ENCODE measurements at places on chromosomes 7 and 10. TPM values are rescaled to one million over a fixed set of nuclear protein-coding genes. Genes with fewer than 3 reads are reported as not detected.

DNA sequence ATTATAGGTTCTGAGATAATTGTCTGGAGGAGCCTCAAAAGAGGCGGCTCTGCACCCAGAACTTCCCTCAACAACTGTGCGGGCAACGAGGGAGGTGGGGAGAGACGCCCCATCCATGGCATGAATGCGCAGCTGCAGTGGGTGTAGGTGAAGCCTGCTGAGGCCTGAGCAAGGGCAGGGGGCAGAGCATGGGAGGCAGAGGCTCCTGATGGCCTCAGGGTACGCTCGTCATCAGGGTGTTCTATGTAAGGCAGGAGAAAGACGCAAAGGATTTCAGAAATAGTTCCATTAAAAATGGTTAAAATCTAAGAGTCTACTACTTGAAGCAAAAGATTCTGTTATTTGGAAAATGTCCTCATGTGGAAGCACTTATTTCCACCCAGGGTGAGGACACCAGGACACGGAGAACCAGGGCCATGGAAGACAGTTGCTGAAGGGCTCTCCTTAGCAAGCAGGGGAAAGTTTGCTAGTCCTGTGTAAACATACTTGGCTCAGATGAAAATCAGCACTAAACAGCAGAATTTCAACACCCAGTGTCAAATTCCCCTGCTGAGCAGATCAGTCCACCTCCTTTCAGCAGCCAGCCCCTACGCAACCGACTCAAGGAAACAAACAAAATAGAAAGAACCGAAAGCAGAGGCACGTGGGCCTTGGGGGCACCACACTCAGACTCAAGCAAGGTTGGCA, 18.9 kb downstream of the INSIG1 start:
- no peak for DNase-seq

GRCh38 chr7:100210805-100211204, 8.9 kb upstream of the PVRIG start:
- no peak for DNase-seq

The C10orf67 gene
- polyA plus RNA-seq, result 2.3 TPM

The ETV1 gene
- 39.4 TPM for polyA plus RNA-seq

GRCh38 chr10:113695691-113696090, 16.0 kb downstream of the CASP7 start:
- DNase-seq, result no peak

DNA sequence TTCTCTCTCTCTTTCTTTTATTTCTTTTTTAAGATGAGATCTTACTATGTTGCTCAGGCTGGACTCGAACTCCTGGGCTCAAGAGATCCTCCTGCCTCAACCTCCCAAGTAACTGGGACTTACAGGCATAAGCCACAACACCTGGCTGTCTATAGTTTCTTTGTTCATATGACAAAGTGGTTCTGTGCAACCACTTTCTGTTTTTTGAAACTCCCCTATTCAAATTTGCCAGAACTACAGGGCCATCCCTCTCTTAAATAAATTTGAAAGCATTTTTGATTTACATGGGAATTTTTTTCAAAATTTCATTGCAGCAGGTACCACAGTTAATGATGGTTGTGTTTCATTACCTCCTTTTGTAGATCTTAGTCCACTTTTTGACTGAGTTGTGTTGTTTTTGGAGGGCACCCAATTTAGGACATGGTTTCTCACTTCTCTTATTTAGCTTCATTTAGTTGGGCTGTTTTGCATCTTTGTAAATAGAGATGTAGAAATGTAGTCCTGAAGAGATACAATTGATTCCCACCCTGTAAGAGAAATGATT, 119.2 kb downstream of the LRRC4 start:
- DNase-seq, result no peak

- DNase-seq, result no peak
These were observed 12.1 kb upstream of the FAS start for GRCh38 chr10:88978463-88978862.

DNA sequence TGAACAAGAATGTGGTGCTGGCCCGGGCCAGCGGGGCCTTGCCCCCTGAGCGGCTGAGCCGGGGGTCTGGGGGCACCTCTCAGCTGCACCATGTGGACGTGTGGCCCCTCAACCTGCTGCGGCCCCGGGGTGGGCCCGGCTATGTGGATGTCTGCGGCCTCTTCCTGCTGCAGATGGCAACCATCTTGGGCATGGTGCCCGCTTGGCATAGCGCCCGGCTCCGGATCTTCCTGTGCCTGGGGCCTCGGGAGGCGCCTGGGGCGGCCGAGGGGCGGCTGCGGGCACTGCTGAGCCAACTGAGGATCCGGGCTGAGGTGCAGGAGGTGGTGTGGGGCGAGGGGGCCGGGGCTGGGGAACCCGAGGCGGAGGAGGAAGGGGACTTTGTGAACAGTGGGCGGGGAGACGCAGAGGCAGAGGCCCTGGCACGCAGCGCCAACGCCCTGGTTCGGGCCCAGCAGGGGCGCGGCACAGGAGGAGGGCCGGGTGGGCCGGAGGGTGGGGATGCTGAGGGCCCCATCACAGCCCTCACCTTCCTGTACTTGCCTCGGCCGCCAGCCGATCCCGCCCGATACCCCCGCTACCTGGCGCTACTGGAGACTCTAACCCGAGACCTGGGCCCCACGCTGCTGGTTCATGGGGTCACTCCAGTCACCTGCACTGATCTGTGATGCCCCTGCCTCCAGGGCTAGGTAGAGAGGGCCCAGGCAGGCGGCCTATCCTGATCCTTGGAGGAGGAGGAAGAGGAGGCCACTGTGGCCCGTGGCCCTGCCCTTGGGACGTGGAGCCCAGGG, 1.1 kb upstream of the TRIP6 start:
- DNase-seq, result no peak

- DNase-seq, result no peak
These were observed 39.9 kb upstream of the EBF3 start for GRCh38 chr10:130003787-130004613.

DNA sequence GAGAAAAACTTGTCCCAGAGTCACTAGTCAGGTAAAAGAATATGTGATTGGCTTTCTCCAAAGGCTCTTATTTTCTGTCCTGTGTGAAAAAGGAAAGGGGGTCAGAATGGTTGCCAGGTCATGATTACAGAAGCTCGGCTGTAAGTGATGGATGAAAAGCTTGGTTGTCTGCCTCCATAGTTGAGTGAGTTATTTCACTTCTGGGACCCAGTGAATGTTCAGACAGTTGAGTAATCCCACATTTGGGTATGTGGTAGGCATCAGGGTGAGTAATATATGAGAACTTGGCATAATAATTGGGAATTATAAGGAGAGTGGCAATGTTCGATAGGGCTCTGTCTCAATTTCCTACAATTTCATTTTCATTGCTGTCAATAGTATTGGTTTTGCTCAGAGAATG, 72.5 kb downstream of the BBS9 start:
- DNase-seq, result no peak

DNA sequence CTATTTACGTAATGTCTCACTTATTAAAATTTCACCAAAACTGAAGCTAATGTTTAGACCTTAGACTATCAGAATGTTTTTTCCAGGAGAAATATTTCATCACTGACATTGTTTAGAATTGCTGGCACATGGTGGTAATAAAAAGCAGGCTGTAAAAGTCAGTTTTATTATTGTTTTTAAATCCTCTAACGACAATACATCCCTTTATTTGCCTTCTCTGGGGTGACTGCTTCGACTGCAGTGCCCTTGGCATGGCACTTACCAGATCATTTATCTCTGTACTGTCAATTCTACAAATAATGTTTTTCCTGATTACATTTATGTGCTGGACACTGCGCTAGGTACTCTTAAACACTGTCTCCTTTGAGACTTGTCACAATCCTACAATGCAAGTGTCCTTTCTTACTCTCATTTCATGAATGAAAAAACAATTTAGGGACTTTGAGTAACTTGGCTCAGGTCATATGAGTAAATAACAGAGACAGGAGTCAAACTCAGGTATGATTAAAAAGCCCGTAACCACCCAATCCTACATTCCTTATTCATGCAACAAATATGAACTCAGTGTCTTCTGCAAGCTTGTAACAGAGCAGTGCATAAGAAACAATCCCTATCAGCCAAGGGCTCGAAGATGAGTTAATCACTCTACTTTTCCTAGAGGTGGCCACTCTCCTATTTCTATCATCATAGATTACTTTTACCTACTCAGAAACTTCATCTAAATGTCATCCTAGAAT, 5.6 kb upstream of the ING3 start:
- no peak for DNase-seq

- DNase-seq, result no peak
These were observed 95.3 kb downstream of the PARD3 start for GRCh38 chr10:34719746-34720145.

DNA sequence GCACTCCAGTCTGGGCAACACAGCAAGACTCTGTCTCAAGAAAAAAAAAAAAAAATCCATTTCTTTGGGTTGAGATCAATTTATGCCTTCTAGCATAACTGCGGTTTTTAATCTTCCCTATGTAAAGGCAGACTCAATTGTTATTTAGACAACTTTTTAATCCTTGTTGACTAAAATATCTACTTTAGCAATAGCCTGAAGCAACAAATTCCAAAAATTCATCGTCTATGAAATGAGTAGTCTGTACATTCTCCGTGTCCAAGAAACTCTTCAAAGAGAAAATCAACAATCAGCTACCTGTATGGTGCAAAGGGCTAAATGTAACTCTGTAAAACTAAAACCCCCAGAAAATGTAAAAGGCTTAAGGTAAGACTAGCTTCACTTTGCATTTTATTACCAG, 22.8 kb downstream of the LAMB1 start:
- DNase-seq, result no peak

The HMX2 gene
- 0.62 TPM for polyA plus RNA-seq

DNA sequence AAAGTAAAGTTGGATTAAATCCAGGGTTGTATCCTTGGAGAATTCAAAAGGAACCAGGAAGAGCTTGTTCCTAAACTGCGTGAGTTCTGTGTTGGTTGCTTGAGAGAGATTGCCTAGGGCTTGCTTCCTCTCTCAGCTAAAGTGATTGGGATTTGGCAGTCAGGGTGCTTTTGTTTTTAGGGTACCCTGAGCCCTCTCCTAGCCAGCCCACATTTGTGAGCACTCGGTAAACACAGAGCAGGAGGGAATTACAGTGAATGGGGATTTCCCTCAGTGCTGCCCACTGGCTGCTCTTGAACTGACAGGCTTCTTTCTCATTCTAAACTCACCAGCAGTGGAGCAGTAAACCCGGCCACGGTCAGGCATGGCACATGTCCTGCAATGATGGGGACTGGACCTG, 146.9 kb downstream of the TPST1 start:
- no peak for DNase-seq

- DNase-seq, result no peak
These were observed 253.8 kb downstream of the MAD1L1 start for GRCh38 chr7:1978656-1979590.

- DNase-seq, result no peak
These were observed 16.3 kb downstream of the RBM33 start for GRCh38 chr7:155660758-155661093.

The GNGT1 gene
- polyA plus RNA-seq, result 0.15 TPM

- DNase-seq, result no peak
These were observed 106.3 kb downstream of the HERPUD2 start for GRCh38 chr7:35588647-35589046.

DNA sequence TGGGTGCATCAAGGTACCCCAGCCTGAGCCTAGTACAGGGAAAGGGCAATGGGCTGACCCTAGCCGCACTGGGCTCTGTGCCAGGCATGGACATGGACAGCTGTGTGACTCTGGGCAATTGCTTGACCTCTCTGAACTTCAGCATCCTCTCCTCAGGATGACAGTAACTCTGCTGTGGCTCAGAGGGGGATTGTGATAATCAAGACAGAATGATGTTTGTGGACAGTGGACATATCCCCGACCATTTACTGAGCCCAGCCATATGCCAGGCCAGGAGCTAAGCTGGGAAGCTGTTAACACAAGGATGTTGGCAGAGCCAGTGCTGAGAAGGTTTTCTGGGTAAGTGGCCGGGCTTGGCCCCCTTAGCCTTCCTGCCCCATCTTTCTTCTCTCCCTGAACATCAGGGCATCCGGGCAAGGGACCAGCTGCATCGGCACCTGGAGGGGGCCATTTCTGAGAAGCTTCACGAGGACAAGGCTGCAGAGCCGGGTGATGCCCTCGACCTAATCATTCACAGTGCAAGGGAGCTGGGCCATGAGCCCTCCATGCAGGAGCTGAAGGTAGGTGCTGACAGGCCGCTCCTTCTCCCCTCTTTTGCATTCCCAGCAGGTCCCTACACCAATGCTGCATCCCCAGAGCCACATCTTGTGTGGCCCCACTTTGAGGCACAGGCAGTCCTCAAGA, 3.5 kb downstream of the CYP26C1 start:
- DNase-seq, result no peak

The CYREN gene
- polyA plus RNA-seq, result 70.6 TPM

The SYT15B gene
- polyA plus RNA-seq, result 2.3 TPM

The PDIA4 gene
- polyA plus RNA-seq, result 196 TPM

DNA sequence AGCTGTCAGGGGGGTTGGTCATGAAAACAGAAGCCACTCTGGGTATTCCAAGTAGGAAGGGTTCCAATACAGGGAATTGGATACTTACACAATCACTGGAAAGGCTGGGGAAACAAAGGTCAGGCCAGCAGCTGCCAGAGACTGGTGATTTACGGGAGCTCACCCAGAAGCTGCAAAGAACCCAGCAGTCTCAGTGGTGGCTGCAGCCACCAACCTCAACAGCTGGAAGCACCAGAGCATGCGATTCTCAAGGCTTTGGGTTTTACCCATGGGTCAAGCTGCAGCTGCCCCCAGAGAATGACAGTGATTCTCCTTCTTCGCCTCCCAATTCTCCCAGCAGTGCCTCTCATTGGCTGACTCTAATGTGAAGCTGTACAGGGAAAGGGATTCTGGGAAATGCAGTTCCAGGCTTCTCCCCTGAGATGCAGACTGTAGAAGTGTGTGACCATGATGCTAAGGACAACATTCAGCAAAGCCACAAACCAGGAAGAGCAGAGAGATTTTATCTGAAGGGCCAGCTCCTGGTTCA, 107.2 kb upstream of the TCF7L2 start:
- peak; percentile 55 for DNase-seq

DNA sequence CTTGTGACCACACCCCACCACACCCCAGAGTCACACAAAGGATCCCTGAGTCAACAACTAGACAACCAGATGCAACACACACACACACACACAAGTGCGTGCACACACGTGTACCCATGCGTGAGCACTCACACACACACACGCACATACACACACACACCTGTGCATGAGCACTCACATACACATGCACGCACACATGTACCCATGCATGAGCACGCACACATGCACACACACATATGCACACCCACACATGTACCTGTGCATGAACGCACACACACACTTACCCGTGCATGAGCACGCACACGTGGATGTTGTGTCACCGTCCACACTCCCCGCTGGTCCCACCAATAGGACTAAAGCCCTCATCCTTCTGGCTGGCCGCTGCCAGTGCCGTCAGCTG, 60.4 kb downstream of the HTR5A start:
- DNase-seq, result no peak

- DNase-seq, result no peak
These were observed 21.2 kb downstream of the CEP41 start for GRCh38 chr7:130419658-130420057.

The CNOT4 gene
- polyA plus RNA-seq, result 32.1 TPM

Data from renal cortex interstitium (tissue), 15 donors.